Naive B cell (primary cell): ENCODE measurements at places on chromosomes 1 and 21. TPM values are rescaled to one million over a fixed set of nuclear protein-coding genes. Genes with fewer than 3 reads are reported as not detected.
A peak's percentile ranks its signal among the peaks of the same experiment; 100 is the strongest.

- H3K36me3 ChIP-seq = no peaks in the 10 kb centered on the region
- no peaks in the 10 kb centered on the region for H3K4me1 ChIP-seq
- H3K27me3 ChIP-seq = peaks cover 5% of the 10 kb centered on the region
- no peak overlapping the region for H3K4me3 ChIP-seq
- H3K27ac ChIP-seq = no peak overlapping the region
Observed at GRCh38 chr1:17686258-17686657, 68.9 kb upstream of the ACTL8 start.

DNA sequence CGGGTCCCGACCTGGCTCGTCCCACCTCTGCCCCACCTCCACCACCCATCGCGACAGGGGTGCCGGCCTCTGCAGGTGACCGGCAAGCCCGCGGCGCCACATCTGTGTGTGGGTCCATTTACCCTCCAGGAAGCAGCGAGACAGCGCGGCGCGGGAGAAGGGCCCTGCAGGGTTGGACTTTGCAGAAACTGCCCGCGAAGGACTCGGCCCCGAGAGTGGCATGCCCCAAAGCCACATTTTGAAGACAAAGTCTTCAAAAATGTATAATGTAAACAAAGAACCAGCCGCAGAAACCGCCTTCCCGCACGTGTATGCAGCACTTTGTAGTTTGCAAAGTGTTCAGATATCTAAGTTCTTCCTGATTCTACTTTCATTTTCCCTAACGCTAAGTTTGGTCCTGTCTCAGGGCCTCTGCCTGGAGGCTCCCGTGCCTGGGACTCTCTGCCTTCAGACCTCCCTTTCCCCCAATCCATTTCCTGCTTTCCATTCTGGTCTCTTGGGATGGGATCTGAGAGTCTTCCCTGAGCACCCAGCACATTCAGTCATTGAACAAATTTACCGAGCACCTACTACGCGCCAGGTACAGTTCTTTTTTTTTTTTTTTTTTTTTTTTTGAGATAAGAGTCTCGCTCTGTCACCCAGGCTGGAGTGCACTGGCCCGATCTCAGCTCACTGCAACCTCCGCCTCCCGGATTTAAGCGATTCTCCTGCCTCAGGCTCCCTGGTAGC is 524 bp upstream of the TMCO4 start:
- no peaks in the 10 kb centered on the region for H3K27me3 ChIP-seq
- peak; percentile 31 for DNase-seq
- H3K27ac ChIP-seq = peak overlapping the region; percentile 90
- H3K4me3 ChIP-seq = peak overlapping the region; percentile 94
- peaks cover 28% of the 10 kb centered on the region for H3K4me1 ChIP-seq

DNA sequence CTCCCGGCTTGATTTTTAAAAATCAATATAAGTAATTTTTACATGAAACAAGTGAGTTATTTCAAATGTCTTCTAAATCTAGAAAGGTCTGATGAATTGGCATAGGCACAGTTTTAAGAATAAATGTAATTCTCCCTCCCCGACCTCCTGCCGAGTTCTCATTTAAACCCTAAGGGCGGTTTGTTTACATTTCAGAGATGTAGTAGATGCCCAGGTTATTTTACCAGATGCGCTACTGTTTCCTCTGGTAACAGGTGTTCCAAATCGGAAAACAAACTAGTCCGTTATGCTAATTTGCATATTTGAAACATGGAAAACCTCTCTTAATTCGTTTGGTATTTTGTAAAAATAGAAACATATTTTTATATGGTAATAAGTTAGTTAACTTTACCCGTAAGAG is 53.8 kb upstream of the CFAP126 start:
- no peaks in the 10 kb centered on the region for H3K36me3 ChIP-seq
- H3K4me3 ChIP-seq = peak overlapping the region; percentile 90
- H3K27me3 ChIP-seq = peaks cover 8% of the 10 kb centered on the region
- peak overlapping the region; percentile 36 for H3K27ac ChIP-seq
- peaks cover 4% of the 10 kb centered on the region for H3K4me1 ChIP-seq
- DNase-seq = no peak

GJA9 gene
- polyA plus RNA-seq = not detected

MAP10 gene
- 2.1 TPM for polyA plus RNA-seq
